Natural killer cell treated with Interleukin-12 subunit alpha and Interleukin-12 subunit beta and Interleukin-15 and Interleukin-18, amount 100 ng/mL, for 72 hours (primary cell): ENCODE measurements at places on chromosomes 1 and 21. TPM values are rescaled to one million over a fixed set of nuclear protein-coding genes. Genes with fewer than 3 reads are reported as not detected.

DNA sequence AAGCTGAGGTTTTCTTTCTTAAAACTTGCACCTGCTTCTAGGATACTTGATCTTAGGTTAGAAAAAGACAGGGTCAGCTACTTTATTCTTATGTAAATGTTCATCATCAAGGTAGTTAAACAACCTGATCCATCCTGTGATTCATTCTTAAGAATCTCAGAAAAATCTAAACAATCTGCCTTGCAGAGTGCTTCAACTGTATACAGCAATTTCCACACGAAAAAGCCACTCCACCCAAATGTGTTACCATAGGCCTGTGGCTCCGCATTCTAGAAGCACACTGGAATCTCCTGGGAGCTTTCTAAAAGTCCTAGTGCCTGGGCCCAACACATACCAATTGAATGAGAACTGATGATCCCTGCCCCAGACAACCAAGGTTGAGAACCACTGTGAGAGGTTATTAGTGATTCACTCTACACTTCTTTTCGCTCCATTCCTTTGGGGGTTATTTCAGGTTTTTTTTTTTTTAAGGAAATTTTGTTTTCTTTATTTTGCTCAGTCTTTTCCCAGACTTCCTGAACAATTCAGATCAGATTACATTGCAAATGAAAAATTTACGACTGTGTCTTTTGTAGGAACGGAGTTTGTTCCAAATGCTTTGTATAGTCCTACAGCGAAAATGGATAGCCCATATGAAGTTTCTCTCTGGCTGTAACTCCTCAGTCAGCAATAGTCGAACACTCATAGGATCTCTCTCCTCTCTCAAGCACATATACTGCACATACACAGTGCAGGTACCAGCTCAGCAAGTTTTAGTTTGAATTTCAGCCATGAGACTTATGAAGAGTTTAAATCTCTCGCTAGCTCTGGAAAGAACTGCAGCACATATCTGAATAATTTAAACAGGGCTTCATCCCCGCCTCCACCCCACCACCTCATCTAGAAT lies 16.1 kb downstream of the SMYD2 start:
- DNase-seq: no peak
- H3K4me1 ChIP-seq: peaks cover 17% of the 10 kb centered on the region
- H3K4me3 ChIP-seq: no peak overlapping the region
- H3K36me3 ChIP-seq: peaks cover 4% of the 10 kb centered on the region
- no peaks in the 10 kb centered on the region for H3K27me3 ChIP-seq
- H3K27ac ChIP-seq: no peak overlapping the region

DNA sequence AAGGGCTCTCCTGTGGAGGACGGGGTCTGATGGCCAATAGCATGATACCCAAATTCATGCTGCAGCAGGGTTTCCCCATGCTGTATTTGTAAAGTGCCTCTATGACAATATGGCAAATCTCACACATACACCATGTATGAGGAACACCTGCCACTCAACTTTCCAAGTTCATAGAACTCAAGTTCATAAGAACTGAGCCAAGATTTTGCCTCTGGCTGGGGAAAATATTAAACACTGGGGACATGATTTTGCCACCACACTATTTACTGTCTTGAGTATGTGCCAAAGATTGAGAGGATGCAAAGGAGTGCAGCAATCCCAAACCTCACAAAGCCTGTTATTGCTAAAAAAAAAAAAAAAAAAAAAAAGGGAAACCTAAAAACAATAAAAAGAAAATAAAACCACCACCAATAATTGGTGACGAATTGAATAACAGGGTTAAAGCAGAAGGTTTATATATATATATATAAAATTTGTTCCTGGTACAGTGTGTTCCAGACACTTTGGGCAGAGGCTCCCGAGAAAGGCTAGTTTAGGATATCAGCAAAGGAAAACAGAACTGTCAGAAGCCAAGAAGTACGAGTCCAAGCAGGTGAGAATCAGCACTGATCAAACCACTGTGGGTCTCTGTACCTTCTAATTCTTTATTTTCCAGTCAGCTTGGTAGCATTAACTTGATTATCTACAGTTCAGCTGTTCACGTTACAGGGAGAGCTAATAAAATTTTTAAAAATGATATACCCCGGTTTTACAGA lies 24.3 kb downstream of the ZBTB21 start:
- H3K27me3 ChIP-seq: peaks cover 7% of the 10 kb centered on the region
- H3K4me3 ChIP-seq: no peak overlapping the region
- H3K27ac ChIP-seq: no peak overlapping the region
- H3K4me1 ChIP-seq: no peaks in the 10 kb centered on the region
- DNase-seq: no peak

DNA sequence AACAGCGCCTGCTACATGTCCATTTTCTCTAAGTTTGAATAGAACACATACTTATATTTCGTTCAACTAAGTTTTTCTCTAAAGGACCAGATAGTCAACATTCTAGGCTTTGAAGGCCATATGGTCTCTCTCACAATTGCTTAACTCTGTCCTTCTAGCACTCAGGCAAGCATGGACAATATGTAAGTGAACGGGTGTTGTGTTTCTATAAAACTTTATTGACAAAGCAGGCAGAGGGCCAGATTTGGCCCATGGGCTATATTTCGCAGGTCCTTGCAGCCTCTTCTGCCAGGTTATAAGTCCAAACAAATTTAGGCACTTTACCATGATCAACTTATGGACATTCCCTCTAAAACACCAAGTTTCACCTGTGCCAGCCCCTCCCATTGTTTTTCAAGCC lies 21.1 kb downstream of the KLHDC7A start:
- H3K4me1 ChIP-seq: no peaks in the 10 kb centered on the region
- H3K27me3 ChIP-seq: peaks cover 36% of the 10 kb centered on the region
- H3K4me3 ChIP-seq: no peak overlapping the region
- no peak for DNase-seq
- H3K36me3 ChIP-seq: no peaks in the 10 kb centered on the region

GRCh38 chr21:33121715-33122475 lies 52.0 kb downstream of the OLIG1 start:
- H3K4me3 ChIP-seq: no peak overlapping the region
- peaks cover 14% of the 10 kb centered on the region for H3K27me3 ChIP-seq
- H3K27ac ChIP-seq: no peak overlapping the region
- H3K4me1 ChIP-seq: no peaks in the 10 kb centered on the region

- no peaks in the 10 kb centered on the region for H3K36me3 ChIP-seq
- H3K4me3 ChIP-seq: no peak overlapping the region
- DNase-seq: no peak
- H3K27me3 ChIP-seq: peaks cover 2% of the 10 kb centered on the region
- peaks cover 6% of the 10 kb centered on the region for H3K4me1 ChIP-seq
Measured at GRCh38 chr1:58769809-58770320, 14.0 kb downstream of the JUN start.

DNA sequence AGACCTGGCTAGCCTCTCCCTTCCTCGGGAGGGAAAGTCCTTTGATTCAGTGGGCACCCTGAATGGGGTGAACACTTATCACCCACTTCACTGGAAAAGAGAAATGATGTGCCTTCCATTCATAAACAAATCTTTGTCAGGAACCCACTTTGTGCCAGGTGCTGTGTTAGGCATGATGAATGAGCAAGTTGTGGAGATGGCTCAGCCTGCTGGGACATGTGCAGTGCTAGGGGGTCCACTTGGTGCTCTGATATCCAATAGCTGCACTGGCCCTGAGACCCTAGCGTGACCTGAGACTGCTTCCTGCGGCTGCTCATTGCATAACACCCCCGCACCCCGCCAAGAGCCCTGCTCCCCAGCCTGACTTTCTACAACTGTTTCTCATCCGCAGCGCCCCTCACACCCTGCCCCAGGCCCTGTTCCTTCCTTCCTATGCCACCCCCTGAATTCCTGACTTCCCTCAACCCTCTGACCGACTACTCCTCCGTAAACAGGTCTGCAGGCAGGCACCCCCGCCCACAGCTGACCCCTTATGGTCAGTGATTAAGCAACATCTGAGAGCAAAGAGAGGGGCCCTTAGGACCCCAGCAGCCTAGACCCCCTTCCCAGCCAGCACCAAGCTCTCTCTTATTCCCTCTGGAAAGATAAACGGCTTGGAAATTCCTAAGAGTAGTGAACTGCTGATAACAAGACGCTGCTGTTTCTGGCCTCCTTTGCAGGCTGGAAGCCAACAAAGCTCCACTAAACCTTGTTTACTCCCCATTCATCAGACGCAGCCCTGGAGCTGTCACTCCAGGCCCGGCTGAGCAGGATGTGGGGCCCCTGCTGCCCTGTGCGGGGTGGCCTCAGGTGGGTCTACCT lies 12.9 kb downstream of the CSRP1 start:
- no peaks in the 10 kb centered on the region for H3K27me3 ChIP-seq
- DNase-seq: no peak
- H3K4me1 ChIP-seq: peaks cover 8% of the 10 kb centered on the region

GRCh38 chr1:159185121-159185520 lies 13.7 kb downstream of the CADM3 start:
- DNase-seq: no peak
- H3K27me3 ChIP-seq: peaks cover 75% of the 10 kb centered on the region
- H3K4me1 ChIP-seq: no peaks in the 10 kb centered on the region
- no peaks in the 10 kb centered on the region for H3K36me3 ChIP-seq
- no peak overlapping the region for H3K4me3 ChIP-seq

DNA sequence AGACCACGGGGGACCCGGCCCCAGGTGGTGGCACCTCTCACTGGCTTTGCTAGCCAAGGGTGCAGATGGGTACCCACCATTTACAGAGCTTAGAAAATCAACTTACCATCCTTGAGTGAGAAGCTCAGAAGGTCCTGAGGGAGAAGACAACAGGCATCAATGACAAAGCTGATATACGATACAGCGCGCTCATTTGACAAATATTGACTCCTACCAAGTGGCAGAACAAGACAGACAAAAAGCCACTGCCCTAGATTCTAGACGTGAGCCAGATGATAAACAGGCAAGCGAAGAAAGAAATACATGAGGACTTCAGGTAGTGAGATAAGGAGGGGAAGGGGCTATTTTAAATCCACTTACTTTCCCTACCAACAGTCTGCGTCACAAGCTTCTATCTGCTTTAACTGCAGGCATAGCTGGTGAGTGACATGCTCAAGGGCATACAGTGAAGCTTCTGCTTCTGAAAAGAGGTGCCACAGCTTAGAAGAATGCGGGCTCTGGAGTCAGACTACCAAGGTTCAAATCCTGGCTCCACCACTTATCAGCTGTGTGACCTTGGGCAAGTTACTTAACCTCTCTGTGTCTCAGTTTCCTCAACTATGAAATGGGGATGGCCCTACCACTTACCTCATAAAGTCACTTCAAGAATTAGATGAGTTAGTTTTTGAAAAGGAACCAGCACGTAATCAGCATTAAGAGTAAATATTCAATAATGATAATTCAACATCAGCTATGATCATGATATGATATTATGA lies 29.1 kb downstream of the TMCO4 start:
- H3K36me3 ChIP-seq: no peaks in the 10 kb centered on the region
- no peaks in the 10 kb centered on the region for H3K27me3 ChIP-seq
- H3K4me3 ChIP-seq: no peak overlapping the region
- no peaks in the 10 kb centered on the region for H3K4me1 ChIP-seq
- no peak overlapping the region for H3K27ac ChIP-seq
- DNase-seq: no peak

GRCh38 chr1:247212627-247213617 lies 41.1 kb upstream of the ZNF124 start:
- peaks cover 6% of the 10 kb centered on the region for H3K36me3 ChIP-seq
- H3K4me3 ChIP-seq: no peak overlapping the region
- H3K27me3 ChIP-seq: peaks cover 12% of the 10 kb centered on the region
- DNase-seq: no peak
- H3K4me1 ChIP-seq: peaks cover 34% of the 10 kb centered on the region

GRCh38 chr1:27623327-27624212 lies 11.4 kb downstream of the FGR start:
- H3K4me3 ChIP-seq: no peak overlapping the region
- no peak for DNase-seq
- H3K4me1 ChIP-seq: peaks cover 43% of the 10 kb centered on the region
- no peaks in the 10 kb centered on the region for H3K27me3 ChIP-seq
- H3K27ac ChIP-seq: no peak overlapping the region
- H3K36me3 ChIP-seq: no peaks in the 10 kb centered on the region

GRCh38 chr1:27575840-27576331 lies 28.1 kb downstream of the AHDC1 start:
- no peak for DNase-seq
- H3K36me3 ChIP-seq: no peaks in the 10 kb centered on the region
- H3K27ac ChIP-seq: no peak overlapping the region
- peaks cover 45% of the 10 kb centered on the region for H3K4me1 ChIP-seq

Gene FMO2
- not detected for total RNA-seq

Gene SMCP
- total RNA-seq: not detected

Gene RAP1GAP
- total RNA-seq: 0.19 TPM

Gene ANGPTL3
- not detected for total RNA-seq

Gene ZSWIM5
- total RNA-seq: 1.0 TPM

Gene DIRAS3
- not detected for total RNA-seq

Gene GSTM5
- total RNA-seq: not detected

Gene OR2AK2
- total RNA-seq: not detected
